Uterus (tissue), 4 donors: ENCODE measurements at places on chromosomes 5 and 9.

GRCh38 chr9:14417237-14417636, 103.3 kb upstream of the NFIB start:
- DNase-seq: no peak

DNA sequence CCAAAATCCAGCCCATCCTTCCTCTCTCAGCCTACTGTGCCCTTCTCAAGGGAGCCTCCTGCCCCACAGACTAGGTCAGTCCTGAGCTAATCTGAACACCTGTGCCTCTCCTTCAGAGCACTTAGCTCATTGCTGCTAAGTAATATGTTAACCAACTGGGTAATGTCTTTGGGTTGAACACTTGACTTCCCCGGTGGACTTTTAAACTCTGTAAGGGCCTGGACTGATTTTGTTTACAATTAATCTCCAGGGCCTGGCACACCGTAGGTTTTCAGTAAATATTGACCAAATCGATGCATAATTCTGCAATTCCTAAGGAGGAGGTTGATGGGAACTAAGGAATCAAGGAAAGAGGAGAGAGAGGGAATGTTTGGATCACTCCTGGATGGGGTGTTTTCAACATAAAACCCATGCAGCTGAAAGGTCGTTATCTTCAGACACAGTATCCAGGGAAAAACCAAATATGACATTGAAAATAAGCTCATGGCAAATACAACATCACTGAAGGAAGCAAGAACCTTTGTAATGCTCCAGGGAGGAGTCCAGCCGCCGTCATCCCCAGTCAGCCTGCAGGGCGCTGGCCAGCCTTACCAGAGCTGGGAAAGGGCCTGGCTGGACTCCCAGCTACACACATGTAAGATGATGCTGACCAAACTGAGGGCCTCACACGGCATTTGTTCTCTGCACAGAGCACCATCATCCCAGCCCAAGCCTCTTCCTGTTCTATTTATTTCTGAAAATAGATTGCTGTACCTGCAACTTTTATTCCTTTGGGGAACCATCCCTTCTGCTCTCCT, 166.3 kb downstream of the C5orf15 start:
- no peak for DNase-seq

- no peak for DNase-seq
Measured at GRCh38 chr5:73302797-73303147, 129.8 kb downstream of the TMEM174 start.

- no peak for DNase-seq
Measured at GRCh38 chr5:137236849-137237507, 262.1 kb downstream of the SPOCK1 start.

DNA sequence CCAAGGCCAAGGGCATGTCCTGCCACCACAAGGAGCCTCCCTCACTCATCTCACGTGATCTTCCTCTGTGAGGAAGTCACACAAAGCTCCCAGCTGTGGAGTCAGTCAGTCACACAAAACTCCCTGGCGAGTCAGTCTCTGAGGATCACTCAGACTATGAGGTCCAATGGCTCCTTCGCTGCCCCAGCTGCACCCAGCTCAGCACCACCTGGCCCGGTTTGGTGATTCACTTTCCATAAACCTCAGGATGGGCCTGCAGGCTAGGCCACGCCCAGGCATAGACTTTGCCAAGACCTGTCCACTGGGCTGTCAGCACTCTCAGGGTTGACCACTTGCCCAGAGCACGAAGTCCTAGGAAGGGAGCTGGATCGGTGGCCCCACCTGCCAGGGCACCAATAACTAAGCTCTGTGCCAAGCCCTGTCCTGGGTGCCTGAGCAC, 233.8 kb downstream of the HSPA4 start:
- no peak for DNase-seq

GRCh38 chr5:95949810-95950209, 11.8 kb downstream of the ELL2 start:
- no peak for DNase-seq

DNA sequence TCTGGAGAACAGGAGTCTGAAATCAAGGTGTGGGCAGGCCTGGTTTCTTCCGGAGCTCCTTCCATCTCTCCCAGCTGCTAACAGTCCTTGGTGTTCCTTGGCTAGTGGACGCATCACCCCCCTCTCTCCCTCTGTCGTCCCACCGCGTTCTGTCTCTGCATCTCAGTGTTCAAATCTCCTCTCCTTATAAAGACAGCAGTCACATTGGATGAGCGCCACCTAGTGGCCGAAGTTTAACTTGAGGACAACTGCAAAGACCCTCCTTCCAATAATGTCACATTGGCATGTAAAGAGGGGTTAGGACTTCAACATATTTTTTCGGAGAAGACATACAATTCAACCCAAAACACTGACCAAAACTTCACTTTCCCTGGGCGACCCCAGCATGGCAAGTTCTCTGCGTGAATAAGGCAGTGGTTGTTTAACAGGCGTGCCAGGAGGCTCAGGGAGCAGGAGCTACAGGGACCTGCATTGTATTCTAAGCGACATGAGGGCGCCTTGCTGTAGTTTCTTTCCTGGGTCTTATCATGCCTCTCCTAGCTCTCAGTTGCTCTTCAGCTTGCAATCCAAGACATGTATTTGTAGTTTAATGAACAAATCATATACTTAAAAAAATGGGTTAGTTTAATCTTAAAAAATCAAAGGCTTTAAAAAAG, 27.9 kb upstream of the BASP1 start:
- peak; percentile 61 for DNase-seq

DNA sequence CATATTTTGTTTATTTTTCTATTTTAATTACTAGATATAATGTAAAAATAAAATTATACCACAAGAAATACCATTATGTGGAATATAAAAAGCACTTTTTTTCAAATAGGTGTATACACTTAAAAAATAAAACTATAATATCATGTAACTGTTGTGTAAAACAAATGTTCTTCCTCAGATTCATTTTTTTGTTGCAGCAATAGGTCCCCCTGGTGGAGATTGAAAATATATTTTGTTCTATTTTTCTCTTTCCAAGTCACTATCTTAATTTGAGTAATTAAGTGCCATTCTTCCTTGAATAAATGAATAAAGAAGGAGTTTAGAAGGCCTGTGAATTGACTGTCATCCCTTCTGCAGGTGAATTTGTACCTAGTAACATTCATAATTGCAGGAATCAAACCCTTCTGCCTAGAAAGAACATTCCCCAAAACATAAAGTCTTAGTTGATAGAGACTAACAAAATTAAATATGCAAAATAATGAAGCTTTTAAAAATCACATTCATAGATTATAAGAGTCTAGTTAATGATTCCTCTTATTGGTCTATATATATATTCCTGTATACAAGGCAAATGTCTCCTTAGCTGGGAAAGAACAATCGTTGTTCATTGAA, 23.4 kb downstream of the CETN3 start:
- no peak for DNase-seq

DNA sequence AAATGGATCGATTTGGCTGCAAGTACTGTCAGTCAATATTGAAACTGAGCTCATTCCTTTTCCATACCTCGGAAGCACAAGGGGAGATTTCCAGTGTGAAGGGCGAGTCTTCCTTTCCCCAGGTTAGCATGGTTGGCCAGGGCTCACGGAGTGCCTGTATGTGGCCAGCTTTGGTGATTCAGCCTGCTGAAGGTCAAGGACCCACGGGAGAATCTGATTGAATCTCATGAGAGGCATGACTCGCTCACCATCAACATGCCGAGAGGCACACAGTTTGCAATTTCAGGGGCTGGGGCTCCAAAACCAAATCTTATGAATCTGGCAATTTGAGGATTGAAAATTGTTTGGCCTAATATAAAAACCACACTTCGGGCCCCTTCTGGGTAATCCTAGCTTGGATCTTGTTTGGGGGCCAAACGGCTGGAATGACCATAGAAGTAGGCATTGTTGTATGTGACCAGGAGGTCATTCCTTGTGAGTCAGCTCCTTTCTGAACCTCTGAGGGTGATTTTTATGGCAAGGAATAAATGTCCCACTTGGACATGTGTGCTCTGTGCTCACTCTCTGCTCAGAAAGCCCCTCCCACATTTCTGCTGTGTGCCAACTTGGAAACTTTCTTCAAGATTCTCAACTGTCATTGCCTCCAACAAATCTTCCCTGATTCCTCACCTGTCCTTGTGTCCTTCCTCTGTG, 69.8 kb downstream of the DOCK2 start:
- no peak for DNase-seq
